ENCODE measurements at places on chromosomes 3 and 15.

DNA sequence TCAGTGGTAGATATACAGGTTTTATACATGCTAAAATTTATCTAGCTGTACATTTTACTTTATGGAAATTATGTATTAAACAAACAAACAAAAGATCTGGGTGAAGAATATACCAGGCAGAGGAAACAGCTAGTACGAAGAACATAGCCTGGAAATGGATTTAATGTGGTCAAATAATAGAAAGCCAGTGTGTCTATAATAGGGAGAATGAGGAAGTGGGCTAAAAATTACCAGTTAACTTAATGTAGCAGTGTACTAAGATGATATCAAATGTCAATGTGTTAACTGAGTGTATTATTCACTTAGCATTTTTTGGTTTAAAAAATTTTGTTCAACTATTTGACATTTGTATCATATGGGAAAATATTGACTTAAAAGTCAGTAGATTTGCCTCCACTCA lies 22.8 kb upstream of the SLC15A2 start:
- no peak for DNase-seq

GRCh38 chr15:87986776-87987175 lies 269.8 kb downstream of the NTRK3 start:
- DNase-seq, result no peak

GRCh38 chr3:153070511-153070868 lies 91.5 kb upstream of the RAP2B start:
- no peak for DNase-seq

- DNase-seq, result no peak
Measured at GRCh38 chr3:59754456-59755129, 704.8 kb upstream of the CFAP20DC start.

- no peak for DNase-seq
Measured at GRCh38 chr3:114973536-114973935, 173.6 kb downstream of the ZBTB20 start.

DNA sequence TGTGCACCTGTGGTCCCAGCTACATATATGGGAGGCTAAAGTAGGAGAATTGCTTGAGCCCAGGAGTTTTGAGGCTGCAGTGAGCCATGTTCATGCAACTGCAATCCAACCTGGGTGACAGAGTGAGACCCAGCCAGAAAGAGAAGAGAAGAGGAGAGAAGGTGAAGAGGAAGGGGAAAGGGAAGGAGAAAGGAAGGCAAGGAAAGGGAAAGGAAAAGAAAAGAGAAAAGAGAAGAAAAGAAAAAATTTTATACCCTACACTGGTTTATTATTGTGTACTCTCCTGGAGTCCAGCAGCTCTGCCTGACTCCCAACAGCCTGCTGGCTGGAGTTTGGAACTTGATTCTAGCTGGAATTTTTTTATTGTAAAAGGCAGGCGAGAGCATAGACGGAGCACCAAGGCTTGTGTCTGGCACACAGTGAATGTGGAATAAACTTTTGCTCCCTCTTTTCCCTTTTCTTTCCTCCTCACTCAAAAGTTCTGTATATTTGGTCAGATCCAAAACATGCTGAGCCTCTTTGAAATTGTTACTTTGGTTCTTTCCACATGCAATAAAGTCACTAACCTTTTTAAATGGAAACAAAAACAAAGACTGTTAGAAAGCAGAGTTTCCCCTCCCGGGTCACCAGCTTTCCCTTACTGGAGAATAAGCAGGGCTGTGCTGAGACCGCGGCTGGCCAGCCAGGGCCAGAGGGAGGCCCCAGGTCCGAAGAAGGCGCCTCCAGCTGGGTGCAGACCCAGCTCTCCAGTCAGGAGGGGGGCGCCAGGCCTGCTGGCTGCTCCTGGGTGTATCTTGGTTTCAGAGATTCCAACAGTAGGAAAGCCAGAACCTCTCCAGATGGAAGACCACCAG lies 9.9 kb downstream of the THSD4 start:
- DNase-seq, result no peak

GRCh38 chr3:73314151-73314951 lies 252.9 kb downstream of the EBLN2 start:
- no peak for DNase-seq

DNA sequence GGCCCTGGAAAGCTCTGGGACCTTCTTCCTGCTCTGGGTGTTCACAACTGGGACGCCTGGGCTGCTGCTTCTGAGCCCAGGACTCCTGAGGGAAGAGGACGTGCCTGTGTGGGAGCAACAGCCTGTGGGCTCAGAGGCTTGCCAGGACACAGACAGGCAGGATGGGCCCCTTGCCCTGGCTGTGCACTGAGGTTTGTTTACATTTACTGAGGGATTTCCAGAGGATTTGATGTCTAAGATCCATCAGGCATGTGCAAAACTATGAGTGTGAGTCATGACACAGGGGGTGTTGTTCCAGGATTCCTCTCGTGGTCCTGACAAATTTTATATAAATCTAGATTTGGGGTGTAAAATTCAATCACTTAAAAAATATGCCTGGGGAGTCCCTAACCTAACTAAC lies 10.6 kb downstream of the CCR9 start:
- peak; percentile 32 for DNase-seq

GRCh38 chr3:71763426-71763825 lies 9.8 kb downstream of the GPR27 start:
- DNase-seq, result no peak

GRCh38 chr15:101841656-101842055 lies 29.7 kb downstream of the OR4F15 start:
- DNase-seq, result no peak

DNA sequence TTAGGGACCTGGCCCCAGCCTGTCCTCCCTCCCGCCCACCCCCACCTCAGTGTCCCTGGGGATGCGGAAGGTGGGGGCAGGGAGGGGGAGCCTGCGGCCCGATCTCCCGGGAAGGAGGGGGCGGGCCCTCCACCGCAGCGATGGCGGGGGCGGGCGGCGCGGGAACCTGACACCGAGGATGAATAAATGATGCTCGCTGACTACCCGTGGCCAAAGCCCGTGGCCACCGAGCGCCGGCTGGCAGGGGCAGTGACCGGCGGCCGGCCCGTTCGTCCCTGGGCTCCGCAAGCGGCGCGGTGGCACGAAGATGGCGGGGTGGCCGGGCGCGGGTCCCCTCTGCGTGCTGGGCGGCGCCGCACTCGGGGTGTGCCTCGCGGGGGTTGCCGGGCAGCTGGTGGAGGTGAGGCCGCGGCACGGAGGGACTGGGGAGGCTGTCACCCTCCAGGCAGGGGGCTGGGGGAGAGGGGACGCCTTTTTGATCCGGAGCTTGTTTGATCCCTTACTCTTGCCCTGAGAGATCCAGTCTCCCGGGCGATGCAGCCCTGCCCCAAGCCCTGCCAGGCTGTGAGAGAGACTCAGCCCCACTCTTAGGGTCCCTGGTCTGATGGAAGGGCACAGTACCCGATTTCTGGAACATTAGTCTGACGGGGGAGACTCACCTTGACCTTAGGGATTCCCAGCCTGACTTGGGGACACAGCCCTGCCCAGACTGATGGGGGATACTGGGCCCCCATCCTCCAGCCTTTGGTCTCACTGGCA lies at the start of gene TMIE:
Gene TMIE (plus strand): TSS at position 212 of the 759 bp plus-strand sequence. CDS start 96 bp downstream, at position 308.
- no peak for DNase-seq

DNA sequence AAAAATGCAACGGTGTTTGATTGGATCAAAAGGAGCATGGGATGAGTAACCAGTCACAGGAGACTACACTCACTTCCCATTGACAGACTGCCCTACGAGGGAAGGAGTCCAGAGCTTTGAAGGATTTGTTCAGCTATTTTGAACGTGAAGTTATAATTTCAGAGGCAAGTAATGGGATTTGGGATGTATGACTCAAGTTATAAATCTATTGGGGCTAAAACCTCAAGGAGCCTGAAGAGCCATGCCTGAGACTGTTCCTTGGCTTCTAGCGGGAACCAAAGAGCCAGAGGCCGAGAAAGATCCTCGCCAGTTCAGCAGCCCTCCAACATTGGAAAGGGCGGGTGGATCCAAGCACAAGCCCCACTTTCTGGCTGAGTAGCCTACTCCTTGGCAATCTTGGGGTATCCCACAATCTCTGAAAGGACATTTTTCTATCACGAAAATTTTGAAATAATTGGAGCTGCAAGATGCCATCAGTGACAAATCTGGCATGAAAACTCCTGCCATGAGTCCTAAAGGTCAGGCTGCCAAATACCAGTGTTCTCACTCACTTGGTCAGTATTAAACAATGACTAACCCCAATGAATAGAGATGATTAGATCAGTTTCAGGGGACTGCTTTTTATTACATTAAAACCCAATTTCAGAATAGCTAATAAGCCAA lies 48.6 kb upstream of the SLCO2A1 start:
- peak; percentile 17 for DNase-seq

DNA sequence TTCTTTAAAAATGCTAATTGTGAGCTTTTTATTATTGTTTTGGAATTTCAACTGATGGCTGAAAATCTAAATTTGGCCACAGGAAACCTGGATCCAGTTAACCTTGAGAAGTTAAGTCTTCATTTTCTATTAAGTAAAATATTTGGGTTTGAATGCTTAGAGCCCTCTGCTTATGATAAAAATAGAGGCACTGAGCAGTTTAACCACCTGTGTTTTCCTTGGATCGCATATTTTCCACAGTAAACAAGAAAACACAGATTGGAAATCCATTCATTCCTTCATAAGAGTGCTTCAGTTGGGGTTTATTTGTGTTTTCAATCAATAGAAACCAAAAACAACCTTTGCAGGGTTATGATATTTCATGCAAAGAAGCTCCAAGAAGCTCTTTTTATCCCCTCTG lies 77.2 kb upstream of the HES1 start:
- no peak for DNase-seq

DNA sequence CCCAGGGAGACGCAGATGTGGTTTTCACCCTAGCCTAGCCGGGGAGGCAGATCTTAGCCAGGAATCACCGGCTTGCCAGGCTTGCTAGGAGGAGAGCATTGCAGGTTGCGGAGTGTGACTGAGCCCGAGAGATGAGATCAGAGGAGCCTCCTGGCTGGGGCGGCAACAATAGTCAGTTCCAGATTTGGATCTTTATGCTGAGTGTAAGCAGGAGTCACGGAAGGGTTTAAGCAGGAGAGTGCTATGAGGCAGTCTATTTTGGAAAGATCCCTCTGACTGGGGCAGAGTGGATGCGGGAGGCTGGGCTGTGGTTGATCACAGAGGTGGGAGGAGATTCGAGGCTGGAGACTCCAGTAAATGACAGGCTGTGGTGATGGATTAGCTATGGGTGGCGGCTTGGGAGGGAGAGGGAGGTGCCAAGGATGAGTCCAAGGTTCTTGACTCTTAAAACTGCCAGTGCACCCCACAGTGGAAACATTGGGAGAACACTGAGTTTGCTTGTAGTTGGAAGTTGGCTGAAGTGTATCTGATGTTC lies 10.4 kb upstream of the BAHD1 start:
- DNase-seq, result peak; percentile 38

DNA sequence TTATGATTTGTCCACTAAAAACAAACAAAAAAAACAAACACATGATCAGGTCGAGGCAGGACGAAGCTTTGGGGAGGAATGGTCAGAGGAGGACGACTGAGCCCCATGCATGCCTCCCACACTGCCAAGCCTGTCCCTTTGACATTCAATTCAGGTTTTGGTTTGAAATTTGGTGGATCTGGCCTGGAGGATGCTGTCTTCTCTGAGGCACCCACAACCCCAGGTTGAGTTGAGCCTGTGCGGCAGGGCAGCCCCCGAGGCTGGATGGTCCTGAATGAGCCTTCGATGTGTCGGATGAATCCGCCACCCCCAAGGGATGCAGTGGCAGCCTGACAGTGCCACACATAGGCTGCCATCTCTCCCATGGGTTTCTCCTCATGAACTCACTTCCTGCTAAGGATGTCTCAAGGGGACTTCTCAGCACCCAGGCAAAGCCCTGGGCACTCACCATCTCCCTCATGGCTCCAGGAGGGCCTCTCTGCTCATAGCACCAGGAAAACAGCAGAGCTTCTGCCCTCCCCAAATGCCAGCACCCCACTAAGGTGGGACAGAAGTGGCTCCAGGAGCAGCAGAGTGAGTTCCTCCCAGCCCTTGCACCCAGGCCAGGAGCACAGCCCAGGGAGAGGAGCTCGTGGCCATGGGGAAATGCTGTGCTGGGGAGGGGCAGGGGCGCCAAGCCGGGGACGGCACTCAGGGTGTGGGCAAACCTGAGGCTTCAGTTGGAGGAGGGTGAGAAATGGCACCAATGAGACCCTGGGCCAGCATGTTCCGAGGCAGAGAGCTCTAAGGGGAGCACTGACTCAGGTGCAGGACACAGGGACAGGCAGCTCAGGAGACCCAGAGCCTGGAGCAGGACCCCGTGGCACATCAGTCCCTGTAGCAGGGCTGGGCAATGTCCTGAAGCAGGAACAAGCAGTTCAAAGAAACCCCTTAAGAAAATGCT lies 18.5 kb downstream of the PRR23E start:
- no peak for DNase-seq

DNA sequence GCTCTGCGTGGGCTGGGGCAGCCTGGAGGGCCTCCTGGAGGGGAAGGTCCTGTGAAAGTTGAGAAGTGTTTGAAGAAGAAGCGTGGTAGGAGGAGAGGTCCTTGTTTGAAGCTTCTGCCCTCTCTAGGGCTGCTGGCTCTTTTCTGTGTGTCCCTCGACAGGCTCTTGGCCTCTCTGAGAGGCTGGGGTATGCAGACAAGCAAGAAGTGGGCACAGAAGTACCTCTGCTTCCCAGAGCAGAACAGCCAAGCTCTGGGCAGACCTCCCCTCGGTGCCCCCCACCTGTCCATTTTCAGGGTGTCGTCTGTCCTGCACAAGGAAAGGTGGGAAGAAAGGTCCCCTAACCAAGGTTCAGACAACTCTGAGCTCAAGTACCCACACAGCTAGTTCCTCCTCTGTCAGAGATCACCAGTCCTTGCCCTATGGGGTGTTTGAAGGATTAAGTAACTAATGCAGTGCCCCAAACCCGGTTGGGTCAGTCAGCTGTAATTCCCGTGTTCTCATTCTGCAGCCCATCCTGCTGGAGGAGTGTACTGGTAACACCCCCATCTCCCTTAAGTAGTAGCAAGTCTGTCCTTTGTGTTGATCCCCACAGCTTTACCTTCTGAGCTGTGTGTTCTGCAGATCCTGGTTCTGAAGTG lies 6.3 kb downstream of the CSK start:
- no peak for DNase-seq

DNA sequence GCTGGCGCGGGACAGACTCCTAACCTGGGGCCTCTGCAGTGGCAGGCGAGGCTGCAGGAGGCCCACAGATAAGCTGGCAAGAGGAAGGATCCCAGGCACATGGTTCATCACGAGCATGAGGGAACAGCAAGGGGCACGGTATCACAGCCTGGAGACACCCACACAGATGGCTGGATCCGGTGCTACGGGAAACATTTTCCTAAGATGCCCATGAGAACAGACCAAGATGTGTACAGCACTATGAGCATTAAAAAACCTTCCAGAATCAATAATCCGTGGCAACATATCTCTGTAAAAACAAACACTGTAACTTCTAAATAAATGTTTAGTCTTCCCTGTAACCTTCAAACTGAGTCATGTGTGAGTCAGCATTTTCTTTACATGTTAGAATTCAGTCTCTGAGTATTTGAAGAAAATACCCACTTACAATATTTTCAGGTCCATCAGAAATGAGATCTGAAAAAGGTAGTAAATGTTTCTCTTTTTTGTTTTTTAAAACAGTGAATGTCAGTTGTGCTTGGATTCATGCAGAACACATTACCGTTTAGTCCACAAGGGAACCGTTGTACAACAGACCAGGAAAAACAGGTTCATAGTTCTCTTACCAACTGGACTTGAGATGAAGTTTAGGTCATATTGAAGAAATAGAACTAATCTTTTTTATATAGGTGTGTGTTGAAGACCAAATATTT lies 75.9 kb downstream of the BOC start:
- peak; percentile 74 for DNase-seq

GRCh38 chr3:158101335-158102241 lies 4.6 kb downstream of the SHOX2 start:
- no peak for DNase-seq

Data from LHCN-M2 (cell line).